ENCODE measurements at places on chromosomes 7 and 10.

DNA sequence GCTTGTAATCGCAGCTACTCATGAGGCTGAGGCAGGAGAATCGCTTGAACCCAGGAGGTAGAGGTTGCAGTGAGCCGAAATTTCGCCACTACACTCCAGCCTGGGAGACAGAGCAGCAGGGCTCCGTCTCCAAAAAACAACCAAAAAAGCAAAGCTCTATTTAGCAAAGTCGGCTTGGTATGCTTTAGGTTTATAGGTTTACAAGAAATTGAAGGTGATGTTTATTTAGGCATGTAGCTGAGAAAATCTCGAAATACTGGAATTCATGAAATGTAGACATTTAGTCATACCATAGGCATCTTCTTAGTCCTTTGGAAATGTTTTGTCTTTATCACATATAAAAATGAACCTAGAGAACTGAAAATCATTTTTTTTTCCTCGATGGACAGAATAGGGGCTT, 453.8 kb upstream of the ANKRD30A start:
- DNase-seq = no peak

DNA sequence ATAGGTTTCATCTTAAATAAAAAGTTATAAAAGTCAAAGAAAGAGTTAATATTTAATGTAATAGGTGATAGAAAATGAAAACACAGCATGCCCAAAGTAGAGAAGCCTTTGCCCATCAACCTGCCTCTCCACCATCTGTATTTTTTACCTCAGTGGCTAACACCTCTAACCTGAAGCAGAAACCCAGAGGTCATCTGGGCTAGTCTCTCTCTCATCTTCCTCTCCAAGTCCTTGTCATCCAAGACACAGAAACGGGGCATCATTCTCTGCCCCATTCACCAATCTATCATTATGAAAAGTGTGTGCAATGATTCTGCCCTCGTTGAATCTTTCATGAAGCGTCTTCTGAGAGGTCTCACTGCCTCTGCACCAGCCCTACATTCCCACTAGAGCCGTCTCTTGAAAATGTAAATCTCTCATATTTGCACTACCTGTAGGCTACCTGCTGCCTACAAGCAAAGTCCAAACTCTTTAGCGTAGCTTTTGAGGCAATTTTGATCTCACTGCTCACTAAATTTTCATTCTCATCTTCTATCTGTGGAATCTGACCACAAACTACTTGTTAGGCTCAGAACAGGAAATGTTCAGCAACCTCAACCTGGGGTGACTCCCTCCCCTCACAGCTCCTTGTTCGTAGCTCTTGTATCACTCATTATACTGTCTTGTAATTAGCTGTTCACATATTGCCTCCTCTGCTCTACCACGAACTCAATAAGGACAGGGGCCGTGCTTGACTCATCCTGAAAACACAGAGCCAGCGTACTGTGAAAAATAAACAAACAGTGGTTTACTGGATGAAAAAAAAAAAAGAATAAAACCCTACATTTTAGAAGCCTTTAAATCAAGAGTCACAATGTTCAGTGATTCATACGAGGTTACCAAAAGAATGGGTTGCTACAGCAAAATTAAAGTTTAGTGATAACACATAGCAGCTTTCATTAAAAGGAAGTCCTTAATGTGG, 83.1 kb downstream of the CTNNA3 start:
- peak; percentile 1 for DNase-seq

DNA sequence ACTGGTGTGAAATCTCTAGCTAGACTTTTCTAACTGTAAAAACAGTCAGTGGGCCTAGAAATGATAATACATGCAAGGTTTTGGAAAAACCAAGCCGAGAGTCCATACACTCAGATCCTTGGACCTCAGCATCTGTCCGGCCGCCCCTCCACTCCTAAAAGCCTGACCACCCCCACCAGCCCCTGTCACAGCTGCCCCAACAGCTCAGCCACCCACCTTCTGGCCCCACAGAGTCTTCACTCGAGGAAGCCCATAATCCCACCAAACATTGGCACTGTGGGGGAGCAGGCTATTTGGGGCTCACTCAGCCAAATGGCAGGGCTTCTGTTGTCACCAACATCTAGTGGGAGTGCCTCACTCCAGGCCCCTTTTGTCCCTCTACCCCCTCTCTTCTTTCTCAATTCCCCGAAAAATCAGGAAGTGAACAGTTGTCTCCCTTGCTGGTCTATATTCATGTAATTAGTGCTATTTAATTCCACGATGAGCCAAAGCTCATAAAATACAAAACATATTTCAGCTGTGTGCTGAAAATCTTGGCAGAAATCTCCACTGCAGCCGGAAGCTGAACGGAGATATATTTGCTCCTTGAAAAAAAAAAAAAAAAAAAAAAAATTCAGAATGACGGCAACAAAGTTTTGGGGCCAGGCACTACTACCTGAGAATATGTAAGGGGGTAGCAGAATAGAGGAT, 55.5 kb downstream of the PLXNA4 start:
- DNase-seq = no peak

GRCh38 chr7:150451833-150452461, 1.5 kb downstream of the GIMAP8 start:
- peak; percentile 36 for DNase-seq

DNA sequence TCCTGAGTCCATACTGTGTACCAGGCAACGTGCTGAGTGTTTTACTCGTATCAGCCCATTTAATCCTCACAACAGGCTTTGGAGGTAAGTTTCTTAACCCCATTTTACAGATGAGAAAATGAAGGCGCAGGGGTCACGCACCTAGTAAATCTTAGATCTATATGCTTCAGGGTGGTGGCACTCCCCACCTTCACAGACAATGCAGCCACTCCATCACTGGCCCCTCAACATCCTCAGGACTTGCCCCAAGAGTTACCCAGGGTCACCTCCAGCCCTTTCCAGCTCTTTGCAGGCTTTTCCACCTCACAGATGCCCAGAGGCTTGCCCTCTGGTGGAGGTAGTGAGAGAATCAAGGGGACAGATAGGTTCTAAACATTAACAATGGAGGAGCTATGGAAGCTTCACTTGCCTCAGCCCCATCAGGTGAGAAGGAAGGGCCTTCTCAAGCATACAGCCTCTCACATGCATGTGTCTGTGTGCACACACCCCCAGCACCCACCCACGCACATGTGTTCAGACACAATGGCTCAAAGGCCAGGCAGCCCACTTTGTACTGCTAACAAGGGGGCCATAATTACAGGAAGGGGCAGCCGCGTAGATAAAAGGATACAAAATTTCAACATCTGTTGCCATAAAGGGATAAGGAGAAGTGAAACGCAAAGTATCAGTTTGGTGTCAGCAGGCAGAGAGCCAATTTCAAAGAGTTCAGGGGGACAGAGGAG, 29.1 kb downstream of the DPCD start:
- no peak for DNase-seq

DNA sequence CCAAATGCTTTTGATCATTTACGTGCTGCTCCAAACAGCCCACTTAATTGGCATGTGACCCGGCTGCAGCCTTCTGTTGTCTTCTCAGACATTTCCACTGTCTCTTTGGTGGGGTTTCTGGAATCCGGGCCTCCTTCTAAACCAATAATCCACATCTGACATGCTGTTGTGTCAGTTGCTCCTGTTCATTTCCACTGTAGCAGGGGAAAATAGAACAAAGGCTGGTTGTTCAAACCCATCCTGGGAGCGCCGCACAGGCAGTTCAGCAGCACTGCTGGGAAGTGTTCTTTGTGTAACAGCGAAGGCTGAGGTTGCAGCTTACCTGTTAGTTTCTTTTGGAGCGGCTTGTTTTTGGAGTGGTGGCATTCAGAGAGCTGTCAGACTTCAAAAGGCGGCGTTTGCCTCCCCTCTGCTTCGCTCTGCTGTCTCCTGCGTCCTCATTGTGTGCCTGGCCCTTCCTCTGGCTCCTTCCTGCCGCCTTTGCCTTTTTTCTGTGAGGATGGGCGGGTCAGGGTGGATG, 149.4 kb downstream of the SNX10 start:
- DNase-seq = no peak

DNA sequence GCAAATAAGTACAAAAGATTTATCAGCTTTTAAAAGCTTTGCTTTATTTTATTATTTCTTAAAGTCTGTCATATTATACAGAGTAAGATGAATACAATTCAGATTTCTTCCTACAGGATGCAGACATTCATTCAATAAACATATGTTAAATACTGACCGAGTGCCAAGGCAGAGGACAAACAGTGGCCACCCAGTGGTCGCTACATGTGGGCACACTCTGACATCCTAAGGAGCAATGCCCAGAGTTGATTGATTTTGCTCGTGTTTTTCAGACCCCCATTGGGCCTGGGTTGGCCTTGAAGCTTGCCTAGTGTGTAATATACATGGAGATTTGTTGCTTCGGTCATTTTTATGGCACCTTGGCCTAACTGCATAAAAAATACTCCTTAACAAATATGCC, 201.2 kb downstream of the CCDC3 start:
- no peak for DNase-seq

GRCh38 chr7:108529341-108529740, 3.4 kb upstream of the PNPLA8 start:
- no peak for DNase-seq

- DNase-seq = no peak
Observed at GRCh38 chr10:5486853-5487235, 12.5 kb downstream of the CALML5 start.

DNA sequence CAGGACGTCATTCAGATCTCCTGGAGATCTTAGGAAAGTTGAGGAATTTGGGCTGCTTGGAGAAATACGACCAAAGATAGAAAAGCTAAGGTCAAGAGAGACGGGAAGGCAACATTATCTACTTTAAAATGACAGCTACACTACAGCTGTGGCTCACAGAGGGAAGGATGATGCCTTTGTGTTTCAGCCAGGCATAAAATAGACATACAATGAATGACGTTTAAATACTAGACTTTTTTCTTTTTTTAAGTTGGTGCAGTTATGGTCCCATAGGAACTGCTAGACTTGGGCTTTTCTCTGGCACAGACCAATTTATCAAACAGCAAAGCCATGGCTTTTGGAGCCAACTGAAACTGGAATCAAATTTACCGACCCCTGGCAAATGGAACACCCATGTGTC, 164.8 kb downstream of the MAGI2 start:
- no peak for DNase-seq

GRCh38 chr10:50512214-50512595, 111.6 kb downstream of the SGMS1 start:
- DNase-seq = no peak

GRCh38 chr10:124186956-124187355, 93.6 kb upstream of the CHST15 start:
- no peak for DNase-seq

DNA sequence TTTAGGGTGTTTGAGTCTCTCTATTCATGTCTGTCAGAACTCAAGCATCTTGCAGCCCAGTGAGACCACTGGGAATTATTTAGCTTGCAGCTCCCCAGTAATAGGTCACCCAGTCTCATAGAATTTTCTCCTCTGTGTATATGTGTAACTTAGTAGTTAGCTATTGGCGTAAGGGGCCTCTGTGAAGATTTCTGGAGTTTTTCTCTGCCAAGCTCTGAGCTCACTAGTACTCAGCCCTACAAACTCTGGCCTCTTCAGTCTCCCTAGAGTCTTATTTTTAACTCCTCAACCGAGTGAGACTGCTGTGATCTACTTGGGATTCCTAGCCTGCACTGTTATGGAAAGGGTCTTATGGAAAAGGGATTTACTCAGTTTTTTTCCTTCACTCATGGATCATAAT, 90.2 kb downstream of the PPP1R9A start:
- DNase-seq = no peak

DNA sequence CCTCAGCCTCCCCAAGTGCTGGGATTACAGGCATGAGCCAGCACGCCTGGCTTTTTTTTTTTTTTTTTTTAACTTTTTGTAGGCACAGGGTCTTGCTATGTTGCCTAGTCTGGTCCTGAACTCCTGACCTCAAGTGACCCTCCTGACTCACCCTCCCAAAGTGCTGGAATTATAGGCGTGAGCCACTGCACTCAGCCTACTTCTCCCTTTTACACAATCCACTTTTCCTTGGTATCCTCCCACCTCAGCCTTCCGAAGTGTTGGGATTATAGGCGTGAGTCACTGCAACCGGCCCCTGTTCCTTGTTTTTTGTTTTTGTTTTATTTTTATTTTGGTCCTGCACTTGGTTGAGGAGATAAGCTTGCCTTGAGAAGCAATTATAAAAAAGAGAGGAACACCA, 75.9 kb upstream of the KMT2C start:
- DNase-seq = no peak

DNA sequence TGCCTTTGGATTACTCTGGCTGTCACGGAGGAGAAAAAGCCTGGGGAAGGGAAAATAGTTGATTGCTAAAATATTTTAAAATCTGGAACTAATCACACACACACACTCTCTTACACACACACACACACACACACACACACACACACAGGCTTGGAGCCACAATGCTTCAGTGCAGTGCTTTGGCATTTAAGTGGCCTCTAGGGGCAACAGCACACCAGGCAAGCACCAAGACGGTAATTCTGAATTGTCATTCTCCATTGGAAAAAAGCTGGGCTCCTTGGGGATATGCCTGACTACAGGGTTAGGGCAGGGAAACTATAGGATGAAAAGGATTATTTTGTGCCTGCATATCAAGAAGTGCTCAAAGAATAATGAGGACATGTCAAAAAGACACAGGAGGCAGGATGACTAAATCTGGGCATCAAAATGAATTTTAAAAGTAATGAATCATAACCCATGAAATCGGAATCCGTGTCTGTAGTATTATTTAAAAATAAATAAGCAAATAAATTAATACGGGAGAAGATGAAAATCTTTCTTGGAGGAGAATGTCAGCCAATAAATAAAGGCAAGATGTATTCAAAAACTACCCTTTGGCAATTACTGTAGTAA, 30.4 kb upstream of the DDC start:
- DNase-seq = no peak

- DNase-seq = no peak
Observed at GRCh38 chr7:151314401-151314800, 27.2 kb upstream of the NUB1 start.

DNA sequence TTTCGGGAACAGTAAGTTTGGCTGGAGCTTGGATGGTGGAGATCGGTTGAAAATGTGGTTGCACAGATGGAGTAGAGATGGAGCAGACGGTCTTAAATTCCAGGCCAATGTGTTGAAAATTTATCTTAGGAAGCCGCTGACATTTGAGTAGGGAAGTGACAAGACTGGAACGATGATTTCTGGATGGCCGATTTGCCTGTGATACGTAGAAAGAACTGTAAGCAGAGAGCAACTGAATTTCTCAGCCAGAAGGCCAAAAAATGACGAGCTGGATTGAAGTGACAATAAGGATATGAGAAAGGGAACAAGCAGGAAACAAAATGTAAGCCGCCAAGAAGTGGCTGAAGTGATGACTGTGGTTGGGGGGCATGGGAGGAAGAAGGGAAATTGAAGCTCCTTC, 687 bp upstream of the ARMC3 start:
- no peak for DNase-seq

- no peak for DNase-seq
Observed at GRCh38 chr10:89119651-89120050, 87.5 kb downstream of the CH25H start.
